ENCODE measurements at places on chromosomes 6 and 20.

DNA sequence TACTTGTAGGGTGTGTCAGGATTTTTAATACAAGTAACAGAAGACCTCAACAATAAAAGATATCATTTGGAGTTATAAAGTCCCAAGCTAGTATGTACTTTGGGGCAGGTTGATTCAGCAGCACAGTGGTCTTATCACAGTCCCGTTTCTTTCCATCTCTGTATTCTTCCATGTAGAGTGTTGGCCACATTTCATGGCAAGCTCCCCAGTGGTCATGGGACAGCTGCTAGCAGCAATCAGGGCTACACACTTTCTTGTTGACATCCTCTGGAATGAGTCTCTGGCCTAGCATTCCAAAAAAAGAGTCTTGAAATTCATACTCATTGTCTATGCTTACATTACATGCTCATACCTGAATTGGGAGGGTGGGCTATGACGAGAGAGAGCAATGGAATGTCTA is 53.2 kb downstream of the SOBP start:
- DNase-seq, result no peak

- no peak for DNase-seq
These were observed 337.8 kb downstream of the THBS2 start for GRCh38 chr6:168915855-168916254.

DNA sequence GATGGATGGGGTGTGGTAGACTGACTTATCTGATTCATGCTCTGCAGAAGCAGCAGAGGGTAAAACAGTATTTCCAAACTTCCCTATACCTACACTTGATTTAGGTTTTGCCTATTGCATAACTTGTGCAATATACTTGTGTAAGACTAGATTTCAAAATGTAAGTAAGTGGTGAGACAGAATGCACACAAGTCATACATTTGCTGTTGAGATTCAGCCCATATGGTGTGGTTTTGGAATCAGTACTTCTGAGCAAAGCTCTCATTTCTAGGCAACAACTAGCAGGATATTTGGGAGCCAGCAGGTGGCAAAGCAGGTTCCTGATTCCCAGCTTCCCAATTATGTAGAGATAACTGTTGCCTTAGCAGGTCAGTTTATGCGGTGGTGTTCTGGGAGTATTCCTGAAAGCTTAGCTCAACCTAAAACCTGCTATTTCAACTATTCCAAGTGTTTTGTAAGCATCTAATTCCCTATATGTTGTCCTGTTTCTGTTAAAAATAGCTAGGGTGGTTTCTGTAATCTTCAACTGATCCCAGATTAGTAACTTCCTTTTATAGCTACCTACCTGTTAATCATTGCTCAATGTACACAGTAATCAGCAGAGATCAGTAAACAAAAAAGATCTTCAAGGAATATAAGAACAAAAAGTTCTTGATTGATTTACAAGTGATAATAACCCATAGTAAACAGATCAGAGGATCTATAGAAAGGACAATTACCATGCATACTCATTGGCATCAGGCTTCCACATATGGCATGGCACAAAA is 8.5 kb upstream of the FABP7 start:
- DNase-seq, result no peak

- no peak for DNase-seq
These were observed 46.4 kb downstream of the TNFRSF21 start for GRCh38 chr6:47263268-47263667.

GRCh38 chr20:35586751-35587425 is 28.7 kb upstream of the SPAG4 start:
- no peak for DNase-seq

DNA sequence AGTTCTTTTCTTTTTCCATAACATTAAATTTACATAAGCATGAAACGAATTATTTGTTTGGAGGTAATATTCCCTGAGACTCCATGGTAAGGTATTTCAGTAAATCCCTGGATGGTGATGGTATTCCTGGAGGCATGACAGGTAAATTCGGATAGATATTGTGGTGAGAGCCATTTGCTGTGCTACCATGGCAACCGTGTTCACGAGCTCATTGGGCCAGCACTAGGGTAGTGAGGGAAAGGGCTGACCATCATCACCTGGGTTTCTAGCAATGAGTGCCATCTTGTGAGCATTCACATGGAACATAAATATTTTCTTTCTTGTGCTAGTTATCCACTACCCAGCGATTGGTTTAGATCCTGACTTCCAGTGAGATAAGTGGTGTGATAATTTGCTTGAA is 51.9 kb upstream of the GNRH2 start:
- DNase-seq, result no peak

GRCh38 chr6:137864812-137865508 is 2.1 kb upstream of the TNFAIP3 start:
- DNase-seq, result no peak

GRCh38 chr20:4574356-4574690 is 147.4 kb upstream of the PRND start:
- no peak for DNase-seq

- DNase-seq, result no peak
These were observed 3.7 kb upstream of the TAF8 start for GRCh38 chr6:42046464-42047212.

GRCh38 chr6:139801571-139802321 is 427.3 kb upstream of the CITED2 start:
- DNase-seq, result no peak

DNA sequence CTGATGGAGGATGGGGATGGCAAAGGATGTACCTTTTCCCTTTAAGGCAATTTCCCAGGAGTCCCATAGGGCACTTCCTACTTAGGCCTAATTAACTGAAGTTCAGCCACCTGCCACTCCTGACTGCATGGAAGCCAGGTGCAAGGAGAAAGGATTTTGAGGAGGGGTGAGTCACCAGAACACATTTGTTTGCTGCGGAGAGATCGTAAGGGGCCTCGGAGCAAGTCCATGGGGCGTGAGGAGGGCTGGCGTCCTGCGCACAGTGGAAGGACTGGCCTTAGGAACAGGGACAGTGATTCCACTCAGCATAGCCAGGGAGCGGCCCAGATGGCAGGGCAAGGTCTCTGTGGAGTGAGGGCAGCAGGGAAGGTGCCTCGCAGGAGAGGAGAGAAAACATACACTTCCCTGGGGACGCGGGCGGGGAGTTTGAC is 11.8 kb upstream of the MAP1LC3A start:
- DNase-seq, result no peak

GRCh38 chr6:3898265-3898994 is 49.3 kb downstream of the FAM50B start:
- no peak for DNase-seq

DNA sequence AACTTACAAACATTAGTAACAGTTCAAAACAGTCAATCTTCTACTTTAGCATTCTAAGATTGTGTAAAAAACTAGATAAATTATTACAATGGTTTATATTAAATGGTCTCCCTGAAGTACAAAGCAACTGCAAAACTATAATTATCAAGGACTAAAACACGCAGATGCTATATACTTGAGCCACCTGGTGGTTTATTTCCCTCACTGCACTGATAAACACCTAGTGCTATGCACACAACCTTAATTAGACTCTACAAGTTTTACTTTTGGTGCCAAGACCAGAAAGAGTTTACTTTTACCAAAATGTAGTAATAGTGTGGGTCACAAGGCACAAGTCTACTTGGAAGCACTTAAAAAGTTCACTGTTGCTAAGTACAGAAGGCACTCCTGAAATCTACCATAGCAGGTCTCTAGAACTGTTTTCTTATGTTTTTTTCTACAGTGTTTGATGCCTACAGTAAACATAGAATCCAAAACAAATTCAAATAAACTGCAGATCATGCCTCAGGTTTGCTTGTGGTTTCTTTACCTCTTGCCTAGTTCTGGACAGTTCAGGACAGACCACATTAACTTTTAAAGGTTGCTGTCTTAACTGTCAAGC is 49.2 kb downstream of the GMDS start:
- no peak for DNase-seq

- no peak for DNase-seq
These were observed 338.5 kb upstream of the SPTLC3 start for GRCh38 chr20:12670301-12670700.

- no peak for DNase-seq
These were observed 71.4 kb upstream of the PCSK2 start for GRCh38 chr20:17155401-17155800.

- DNase-seq, result no peak
These were observed 2.0 kb upstream of the PMEPA1 start for GRCh38 chr20:57711826-57712225.

DNA sequence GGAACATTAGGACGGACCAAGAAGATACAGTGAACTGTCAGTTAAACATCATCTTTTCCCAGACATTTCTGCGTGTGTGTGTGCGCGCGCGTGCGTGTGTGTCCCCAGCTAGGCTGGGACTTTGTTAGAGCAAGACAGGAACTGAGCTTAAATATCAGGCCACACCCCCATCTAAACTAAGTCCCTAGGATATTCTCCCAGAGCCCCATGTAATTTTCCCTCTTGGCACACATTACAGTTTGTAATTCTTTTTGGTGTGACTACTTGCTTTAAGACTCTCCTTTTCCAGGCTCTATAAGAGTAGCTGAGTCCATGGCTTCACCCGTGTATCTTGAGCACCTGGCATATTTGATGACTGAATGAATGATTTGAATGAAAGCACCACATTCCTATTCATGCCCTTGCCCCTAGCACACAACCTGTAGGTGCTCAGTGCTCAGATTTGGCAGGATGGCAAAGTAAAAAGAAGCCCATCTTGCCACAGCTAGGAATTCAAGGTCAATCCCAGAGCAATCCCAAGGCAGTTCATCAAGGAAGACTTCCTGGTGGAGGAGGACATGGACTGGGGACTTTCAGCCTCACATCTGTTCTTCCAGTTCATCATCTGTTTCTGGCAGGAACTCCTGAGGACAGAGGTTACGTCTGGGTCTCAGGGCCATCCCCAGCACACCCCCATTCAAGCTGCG is 69.2 kb downstream of the MRPL14 start:
- DNase-seq, result no peak

GRCh38 chr6:38320358-38320757 is 319.4 kb downstream of the BTBD9 start:
- DNase-seq, result no peak

DNA sequence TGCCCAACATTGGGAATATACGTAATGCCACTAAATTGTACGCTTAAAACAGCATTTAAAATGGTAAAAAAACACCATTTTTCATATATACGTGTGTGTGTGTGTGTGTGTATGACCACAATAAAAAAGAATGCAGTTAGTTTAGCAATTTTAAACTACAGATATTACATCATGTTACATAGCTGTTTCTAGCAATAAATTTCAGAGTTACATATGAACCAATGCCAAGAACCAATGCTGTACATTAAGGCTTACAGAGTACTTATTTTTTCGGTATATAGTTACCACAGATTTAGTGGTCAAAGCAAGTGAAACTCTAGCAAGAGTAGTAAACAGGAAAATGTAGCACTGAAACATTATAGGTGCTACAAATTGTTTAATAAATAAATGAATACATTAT is 119.3 kb downstream of the PDE10A start:
- DNase-seq, result no peak

DNA sequence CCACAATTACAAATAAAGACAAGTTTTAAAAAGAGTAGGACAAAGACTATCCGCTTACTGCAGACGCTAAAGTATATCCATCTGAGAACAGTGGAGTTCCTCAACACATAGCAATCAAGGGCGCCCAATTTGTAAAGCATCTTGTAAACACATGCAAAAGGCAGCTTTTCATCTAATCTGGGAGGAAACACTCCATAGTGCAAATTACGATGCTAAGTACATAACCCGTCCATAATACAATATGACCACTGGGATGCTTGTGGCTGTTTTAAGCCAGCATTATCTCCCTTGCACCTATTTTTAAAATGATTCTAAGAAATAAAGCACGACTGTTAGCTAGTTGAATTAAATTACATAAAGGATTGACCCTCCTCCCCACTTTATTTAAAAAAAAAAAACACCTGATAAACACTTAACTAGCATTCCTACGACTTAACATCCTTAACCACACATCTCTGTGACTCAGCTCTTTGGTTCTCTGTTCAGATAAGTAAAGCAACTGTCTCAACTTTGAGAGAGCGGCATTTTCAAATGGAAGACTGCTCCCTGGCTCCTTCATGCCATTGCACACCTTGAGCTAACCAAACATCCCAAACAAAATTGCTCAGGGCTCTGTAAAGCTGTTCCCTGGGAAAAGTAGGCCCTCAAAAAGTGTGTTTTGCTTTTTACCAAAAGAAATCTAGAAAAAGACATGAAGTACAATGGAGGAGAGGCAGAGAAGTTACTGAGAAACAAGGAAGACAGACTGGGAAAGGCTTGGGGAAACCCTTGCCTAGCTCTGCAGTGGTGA is 14.2 kb downstream of the SLC22A23 start:
- DNase-seq, result no peak

DNA sequence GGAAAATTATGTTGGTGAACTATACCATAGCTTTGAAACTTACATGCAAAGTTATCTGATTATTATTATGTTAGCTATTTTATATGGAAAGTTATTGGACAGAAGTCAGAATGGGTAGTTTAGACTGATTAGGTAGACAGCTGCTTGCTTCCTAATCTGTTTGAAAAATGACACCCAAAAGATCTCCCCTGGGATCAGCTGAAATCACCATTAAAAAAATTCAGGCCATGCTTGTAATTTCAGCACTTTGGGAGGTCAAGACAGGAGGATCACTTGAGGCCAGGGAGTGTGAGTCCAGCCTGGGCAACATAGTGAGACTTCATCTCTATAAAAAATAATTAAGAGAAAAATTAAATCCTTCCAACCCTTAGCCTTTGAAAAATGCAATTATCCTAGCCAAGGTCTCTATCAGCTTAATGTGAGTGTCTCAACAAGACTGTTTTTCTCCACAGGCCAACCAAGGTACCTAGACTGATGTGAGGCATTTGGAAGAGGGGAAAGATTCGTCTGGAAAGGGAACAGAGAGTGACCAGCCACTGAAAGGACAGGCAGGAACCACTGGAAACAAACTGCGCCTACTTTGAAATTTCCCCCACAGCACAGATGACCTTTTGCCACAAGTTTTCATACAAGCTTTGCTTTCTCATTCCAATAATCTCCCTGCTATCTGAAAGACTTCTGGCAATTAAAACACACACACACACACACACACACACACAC is 232.3 kb downstream of the GMPR start:
- DNase-seq, result no peak

DNA sequence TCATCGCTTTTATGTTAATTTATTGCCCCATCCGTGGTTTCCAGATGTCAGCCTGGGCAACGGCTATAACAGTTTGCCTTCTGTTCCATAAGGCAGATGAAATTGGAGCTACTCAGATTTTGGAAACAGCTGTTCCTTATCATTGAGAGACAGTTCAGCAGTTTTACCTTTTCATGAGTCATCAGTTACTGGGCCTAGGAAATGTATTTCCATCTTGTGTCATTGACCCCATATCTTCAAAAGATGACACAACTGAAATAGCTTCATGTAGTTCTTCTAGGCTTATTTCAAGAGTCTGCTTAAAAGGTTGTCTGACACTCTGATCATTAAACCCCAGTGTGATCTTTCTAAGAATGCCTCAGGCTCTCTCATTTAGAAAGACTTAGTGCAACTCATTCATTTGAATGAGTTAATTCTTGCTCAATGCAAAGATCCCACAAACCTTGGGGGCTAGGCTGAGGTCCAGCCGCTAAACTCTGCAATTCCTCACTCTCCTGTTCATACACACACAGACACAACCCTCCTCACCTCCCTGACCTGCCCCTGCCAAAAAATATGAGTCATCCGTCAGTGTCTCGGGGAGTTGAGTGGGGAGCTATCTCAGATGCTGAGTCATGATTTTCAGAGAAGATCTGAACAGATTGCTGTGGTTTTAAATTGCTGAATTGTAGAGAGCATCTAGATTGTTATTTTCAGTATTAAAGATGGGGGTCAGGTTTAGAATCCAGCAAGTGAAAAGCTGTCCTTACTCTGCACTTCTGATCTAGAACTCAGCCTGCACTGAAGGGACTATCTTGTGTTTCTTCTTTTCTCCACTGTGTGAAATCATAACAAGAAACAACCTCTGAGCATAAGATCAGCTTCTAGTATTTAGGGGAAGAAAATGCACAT is 61.8 kb downstream of the RPP40 start:
- peak; percentile 45 for DNase-seq

- DNase-seq, result no peak
These were observed 122.1 kb upstream of the PHACTR1 start for GRCh38 chr6:12594530-12594893.
